ENCODE measurements at places on chromosomes 12 and 14.

DNA sequence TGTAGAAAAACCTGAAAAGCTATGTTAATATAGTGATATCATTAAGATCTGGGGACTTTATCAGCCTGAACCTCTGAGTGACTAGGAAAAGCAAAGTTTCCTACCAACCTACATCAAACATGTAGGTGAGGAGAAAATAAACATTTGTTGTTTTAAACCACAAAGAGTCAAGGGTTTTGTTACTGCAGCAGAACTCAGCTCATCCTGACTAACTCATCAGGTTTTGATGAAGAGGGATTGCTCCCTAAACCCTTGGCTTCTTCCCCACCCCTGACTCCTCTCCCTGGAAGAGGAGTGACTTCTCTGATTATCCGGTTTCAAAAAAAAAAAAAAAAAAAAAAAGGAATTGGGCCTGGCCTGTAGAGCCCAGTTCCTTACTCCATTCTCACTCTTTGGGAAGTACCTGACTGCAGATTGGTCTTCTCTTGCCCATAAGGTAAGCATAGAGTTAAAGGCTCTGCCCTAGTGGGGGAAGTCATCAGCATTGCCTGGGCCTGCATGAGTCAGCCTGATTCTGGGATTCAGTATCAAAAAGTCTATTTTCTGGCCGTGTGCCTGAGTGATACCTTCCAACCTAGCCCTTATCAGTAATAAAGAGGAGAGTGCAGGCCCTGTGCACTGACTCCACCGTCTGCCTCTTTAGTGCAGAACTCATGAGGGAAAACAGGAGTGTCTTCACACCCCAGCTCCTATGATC, 16.9 kb downstream of the BDKRB1 start:
- DNase-seq: no peak

DNA sequence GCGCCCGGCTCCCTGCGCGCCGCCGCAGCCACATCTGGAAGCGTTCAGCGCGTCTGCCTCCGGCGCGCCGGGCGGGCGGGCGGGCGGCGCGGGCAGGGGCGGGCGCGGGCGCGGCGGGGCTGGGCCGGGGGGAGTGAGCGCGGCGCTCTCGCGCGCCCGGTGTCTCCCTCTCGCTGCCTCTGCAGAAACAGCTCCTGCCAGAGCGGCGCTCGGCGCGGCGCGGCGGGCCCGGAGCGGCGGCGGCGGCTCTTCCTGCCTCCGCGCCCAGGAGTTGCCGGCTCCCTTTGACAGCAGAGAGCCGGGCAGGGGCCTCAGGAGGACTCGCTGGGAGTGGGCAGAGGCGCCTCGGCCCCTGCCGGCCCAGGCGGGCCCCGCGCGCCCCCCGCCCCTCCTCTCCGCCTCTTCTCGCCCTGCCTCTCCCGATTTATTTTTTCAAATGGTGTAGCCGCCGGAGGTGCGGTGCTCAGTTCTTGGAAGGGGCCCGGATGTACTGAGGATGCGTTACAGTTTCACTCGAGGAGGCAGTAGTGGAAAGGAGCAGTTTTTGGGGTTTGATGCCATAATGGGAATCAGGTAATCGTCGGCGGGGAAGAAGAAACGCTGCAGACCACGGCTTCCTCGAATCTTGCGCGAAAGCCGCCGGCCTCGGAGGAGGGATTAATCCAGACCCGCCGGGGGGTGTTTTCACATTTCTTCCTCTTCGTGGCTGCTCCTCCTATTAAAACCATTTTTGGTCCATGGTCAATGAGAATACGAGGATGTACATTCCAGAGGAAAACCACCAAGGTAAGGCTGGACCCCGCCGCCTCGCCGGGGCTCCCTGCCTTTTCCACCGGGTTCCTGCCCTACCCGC, at the start of gene CACNA1C:
CACNA1C (plus strand) TSS at position 162 of the 853 bp plus-strand sequence; CDS start at position 738, 576 bp downstream.
- DNase-seq: peak; percentile 79

- DNase-seq: no peak
Observed at GRCh38 chr14:96394047-96394815, 2.3 kb downstream of the AK7 start.

- DNase-seq: no peak
Observed at GRCh38 chr14:21043387-21043973, 1.3 kb downstream of the RNASE7 start.

DNA sequence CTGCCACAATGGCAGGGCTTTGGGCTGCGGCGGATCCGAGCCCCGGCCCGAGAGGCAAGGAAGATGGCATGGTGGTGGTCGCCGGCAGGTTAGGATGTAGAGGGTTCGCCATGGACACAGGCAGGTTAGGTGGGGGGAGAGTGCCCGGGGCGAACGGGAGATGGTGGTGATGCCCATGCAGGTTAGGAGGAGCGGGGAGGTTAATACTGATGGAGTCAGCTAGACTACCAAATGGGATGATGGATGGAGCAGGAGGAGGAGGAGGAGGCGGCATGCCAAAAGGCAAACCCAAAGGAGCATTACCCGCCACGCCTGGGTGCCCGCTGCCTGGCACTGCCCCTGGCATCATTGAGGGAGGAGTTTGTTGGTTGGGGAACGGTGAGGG, 6.2 kb downstream of the MYL6 start:
- no peak for DNase-seq

- no peak for DNase-seq
Observed at GRCh38 chr12:39606712-39607423, 12.7 kb downstream of the ABCD2 start.

GRCh38 chr12:112381406-112381882, 787 bp downstream of the HECTD4 start:
- DNase-seq: no peak

DNA sequence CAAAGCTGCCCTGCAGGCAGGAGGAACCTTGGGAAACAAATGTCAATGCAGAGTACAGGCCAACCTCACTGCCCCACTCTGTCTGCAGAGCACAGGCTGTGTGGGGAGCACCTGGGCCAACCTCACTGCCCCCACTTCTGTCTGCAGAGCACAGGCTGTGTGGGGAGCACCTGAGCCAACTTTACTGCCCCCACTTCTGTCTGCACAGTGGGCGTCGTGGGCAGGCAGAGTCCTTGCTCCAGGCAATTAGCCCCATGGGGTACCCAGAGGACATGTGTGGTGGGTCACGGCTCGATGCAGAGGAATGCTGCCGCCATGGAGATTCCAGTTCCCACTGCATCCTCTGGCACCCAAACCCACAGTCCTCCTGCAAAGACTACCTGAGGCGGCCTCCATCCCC, 26.2 kb downstream of the BRF1 start:
- DNase-seq: no peak

- no peak for DNase-seq
Observed at GRCh38 chr12:64636856-64637255, 26.6 kb downstream of the RASSF3 start.

- no peak for DNase-seq
Observed at GRCh38 chr14:102565959-102566358, 26.5 kb upstream of the RCOR1 start.

GRCh38 chr12:64678835-64679234, 68.5 kb downstream of the RASSF3 start:
- DNase-seq: no peak

DNA sequence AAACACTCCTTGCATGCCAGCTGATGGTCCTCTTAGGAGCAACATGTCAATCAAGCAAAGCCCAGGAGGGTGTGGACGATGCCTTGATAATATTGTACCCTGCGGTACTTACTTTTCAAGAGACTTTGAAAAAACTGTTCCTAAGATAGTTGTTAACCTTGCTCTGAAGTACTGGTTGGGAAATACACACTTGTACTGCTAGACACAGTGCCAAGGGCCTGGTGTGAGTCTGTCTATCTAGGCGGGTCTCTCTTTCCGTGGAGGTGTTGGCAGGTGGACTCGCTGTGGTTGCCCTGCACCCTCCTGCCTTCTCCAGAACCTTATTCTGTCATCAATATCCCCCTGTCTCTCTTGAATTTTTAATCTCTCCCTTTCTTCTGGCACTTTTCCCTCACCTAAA, 189.4 kb downstream of the NRXN3 start:
- no peak for DNase-seq

GRCh38 chr12:116459011-116459875, 99.9 kb upstream of the MAP1LC3B2 start:
- DNase-seq: no peak

DNA sequence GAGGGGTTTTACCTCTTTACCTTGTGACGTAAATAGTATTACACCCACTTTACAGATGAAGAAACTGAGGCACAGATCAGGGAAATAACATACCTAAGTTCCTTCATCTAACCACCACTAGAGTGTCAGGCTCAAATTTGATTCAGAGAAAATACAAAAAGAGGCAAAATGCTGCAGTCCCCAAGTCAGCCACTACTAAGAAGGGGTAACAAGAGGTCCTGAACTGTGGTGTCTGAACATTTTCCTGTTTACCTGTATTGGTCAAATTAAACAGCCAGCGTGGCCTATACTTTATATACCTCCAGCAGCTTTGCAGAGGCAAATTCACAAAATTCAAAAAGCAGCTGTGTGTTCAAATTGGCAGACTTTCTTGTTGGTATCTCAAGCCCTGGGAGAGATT, 92.0 kb downstream of the TBX5 start:
- no peak for DNase-seq

DNA sequence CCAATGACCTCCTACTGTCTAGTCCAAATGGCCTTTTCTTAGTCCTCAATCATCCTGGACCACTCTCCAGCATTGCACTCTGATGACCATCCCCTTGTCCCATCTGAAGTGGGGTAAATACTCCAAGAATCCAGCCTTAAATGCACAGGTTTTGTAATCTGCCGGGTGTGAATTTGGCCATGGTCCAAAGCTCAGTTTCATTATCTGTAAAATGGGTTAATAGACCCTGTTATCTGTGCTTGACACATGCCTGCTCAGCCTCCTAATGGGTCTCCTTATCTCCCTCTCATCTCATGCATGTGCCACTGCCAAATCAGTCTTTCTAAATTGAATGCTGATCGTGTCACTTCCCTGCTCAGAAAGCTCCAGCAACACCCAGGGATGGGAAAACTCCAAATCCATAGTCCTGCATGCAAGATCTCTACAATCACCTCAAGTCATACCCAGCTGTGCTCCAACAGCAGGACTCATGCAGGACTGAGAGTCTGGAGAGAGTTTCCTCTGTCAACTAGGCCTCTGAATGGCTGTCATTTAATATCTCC, 22.3 kb downstream of the LGR5 start:
- no peak for DNase-seq

- DNase-seq: no peak
Observed at GRCh38 chr14:54567224-54567638, 303 bp downstream of the SAMD4A start.

DNA sequence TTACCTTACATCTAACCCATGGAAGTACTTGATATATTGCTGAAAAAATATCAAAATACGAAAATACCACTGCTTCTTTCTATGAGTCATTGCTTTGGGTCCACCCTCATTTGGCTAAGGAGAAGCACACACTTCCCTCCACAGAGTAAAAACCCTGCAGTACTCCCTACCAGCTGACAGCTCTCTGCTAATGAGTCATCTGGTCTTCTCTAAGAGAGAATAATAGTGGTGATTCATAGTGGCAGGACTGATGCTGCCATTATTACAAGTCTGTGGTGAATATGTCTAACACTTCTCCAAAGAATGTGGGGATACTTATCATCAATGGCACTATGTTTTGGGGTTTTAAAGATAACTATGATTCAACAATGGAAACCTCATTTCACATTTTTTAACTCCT, 90.7 kb downstream of the PPFIA2 start:
- DNase-seq: peak; percentile 5

DNA sequence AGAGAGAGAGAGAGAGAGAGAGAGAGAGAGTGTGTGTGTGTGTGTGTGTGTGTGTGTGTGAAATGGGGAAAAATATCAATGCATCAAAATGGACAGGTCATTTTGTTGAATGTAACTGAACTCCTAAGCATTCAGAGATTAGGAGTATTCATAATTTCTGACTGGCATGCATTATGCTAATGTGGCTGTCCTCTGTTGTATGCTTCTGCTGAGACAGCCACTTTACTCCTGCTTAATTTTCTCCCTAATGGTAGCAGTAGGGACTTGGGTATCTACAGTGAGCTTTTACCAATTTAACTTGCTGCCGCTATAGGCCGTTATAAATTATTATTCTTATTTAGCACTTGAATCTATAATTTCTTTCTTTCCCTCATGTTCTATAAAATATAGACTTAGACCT, 924.8 kb downstream of the NRXN3 start:
- DNase-seq: no peak

- no peak for DNase-seq
Observed at GRCh38 chr12:47360093-47360480, 280.3 kb upstream of the AMIGO2 start.

GRCh38 chr12:105106621-105107020, 910 bp upstream of the WASHC4 start:
- DNase-seq: no peak

DNA sequence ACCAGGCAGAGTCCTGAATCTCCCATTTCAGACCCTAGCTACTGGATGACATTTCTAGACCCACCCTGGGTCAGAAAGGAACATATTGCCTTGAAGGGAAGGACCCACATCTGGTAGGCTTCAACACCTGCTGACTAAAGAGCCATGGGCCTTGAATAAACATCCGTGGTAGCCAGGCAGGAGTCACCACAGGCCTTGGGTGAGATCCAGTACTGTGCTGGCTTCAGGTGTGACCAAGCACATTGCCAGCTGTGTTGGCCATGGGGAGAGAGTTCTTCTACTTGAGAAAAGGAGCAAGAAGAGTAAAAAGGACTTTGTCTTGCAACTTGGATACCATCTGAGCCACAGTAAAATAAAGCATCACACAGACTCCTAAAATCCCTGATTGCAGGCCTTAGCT, 332.6 kb downstream of the SLC16A7 start:
- no peak for DNase-seq

DNA sequence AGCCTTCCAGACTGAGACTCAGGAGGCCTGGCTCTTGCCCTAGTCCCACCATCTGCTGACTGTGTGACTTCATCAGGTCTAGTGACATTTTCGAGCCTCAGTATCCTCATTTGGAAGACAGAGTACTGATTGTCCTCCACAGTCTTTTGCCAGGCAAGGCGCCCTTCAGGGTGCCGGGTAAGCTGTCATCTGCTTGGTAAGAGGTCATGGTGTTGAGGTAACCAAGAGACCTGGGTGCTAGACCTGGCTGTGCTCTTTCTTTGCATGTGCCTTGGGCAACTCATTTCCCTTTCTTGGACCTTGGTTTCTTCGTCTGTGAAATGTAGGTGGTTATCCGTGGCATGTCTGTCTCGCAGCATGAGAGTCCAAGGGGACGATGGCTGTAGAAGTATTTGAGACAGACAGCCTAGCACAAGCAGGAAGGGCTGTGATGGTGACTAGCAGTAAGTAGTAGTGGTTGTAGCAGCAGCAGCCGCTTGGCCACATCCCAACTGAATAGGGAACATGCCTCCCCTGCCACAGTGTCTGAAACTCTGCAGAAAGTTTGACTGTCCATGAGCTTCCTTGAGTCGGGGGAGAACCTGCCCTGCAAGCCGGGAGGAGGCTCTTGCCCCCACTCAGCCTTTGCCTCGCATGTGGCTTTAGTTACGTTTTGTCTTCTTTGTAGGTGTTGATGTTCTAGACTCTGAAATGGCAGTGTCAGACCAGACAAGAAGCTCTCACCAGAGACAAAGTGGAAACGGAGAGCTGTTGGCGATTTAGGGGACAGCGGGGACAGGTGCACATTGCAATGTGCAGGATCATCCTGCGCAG, 40.3 kb downstream of the EVL start:
- no peak for DNase-seq

- no peak for DNase-seq
Observed at GRCh38 chr14:105860615-105861580, 334.5 kb downstream of the TMEM121 start.

All from NT2/D1 (cell line).